ENCODE measurements at places on chromosomes 12 and 14. TPM values are rescaled to one million over a fixed set of nuclear protein-coding genes. Genes with fewer than 3 reads are reported as not detected.

GRCh38 chr14:49549881-49550280 is 36.3 kb downstream of the RPS29 start:
- no peak for DNase-seq

CLEC14A gene
- not detected for total RNA-seq

DNAH10 gene
- total RNA-seq: 0.02 TPM

RPL10L gene
- total RNA-seq: not detected

DNA sequence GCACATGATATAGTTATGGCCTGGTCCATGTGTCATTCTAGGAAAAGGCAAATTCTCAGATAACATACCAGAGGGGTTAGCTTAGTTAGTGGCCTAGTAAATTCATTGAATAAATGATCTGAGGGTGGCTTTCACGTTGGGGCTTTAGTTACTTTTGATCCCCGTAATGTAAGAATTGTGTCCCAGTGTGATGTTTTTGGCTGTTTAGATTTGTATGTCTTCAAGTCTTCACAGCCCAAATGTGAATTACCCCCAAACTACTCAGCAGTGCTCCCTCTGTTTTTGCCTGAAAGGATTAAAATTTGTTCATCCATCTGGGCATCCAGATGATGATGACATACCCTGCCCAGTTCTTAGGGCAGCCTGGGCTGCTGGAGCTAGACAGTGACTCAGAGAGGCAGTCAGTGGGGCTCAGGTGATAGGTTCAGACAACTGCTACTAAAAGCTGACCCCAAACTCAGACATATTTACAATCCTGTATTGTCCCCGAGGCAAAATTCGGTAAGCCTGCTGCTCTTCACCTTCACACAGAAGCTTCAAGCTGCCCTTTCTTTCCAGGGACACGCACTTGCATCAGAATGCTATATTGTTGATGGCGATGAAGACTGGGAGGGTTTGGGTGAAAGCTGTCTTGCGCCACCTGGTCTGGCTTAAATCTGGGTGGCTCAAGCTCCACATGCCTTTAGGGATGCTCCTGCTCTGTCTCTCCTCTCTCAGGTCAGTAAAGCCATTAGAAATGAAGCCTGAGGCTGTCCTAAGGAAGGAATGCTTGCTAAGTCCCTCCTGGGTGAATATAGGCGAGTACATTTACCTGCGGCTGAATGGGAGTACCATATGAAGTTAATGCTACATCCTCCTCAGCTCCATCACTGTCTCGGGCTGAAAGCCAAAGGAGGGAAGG is 10.3 kb downstream of the GPRC5D start:
- DNase-seq: no peak

GRCh38 chr12:110699591-110700445 is 10.9 kb upstream of the HVCN1 start:
- peak; percentile 39 for DNase-seq

RIMBP2 gene
- total RNA-seq: not detected

GRCh38 chr12:123076604-123077297 is 74.1 kb downstream of the PITPNM2 start:
- no peak for DNase-seq

KIF26A gene
- not detected for total RNA-seq

GRCh38 chr12:78119351-78119918 is 288.7 kb downstream of the NAV3 start:
- DNase-seq: no peak

DNA sequence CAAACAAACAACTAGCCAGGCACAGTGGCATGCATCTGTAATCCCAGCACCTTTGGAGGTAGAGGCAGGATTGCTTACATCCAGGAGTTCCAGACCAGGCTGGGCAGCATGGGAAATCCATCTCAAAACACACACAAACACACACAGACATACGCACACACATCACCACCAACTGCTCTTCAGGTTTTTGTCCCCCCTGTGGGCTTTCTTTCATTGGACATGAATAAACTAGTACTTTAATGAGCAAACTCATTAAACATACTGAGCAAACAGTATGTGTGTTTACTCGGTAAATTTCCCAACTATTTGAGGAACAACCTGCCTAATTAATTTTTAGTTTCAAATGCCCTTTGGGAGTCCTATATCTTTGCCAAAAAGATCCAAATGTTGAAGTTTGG is 10.1 kb upstream of the RASSF3 start:
- DNase-seq: no peak

GRCh38 chr12:127560041-127560478 is 706.9 kb upstream of the TMEM132C start:
- DNase-seq: no peak

CCER1 gene
- not detected for total RNA-seq

Measured in HepG2 (cell line).